Activated CD8-positive, alpha-beta memory T cell treated with anti-CD3 and anti-CD28 coated beads for 1 hour (primary cell): ENCODE measurements at places on chromosomes 11 and 22.

DNA sequence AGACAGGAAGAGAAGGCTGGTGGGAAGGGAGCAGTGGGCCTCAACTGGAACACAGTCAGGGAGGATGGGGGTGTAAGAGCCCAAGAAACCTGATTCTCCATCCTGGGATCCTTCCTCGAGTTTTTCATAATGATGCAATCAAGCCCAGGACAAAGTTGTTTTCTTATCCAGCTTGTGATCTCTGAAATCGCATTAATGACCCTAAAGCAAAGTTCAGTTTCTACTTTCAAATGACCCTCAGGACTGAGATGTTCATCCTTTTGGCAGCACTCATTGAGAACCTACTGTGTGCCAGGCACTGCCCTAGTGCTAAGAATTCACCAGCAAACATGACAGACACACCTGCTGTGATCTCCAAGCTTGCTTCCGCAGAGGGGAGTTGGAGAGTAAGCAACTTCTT lies 45.3 kb downstream of the ISX start:
- no peak for DNase-seq

DNA sequence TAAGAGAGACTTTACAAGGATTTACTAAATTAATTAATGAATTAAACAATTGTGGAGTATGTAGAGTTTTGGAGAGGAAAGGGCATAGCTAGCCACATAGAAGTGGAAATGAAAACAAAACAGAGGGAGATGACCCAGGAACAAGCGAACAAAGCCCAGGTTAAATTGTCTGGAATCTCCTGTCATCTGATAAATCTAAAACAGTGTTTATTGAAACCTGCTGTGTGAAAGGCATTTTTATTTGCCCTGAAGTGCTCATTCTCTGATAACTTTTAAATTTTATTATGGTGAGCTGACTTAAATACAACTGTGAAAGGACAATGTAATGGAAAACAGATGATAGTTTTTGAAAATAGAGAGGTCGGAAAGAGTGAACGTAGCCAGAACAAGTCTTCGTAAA lies 682.8 kb upstream of the KIRREL3 start:
- no peak for DNase-seq

- DNase-seq = no peak
Measured at GRCh38 chr11:37687130-37687529, 1089.1 kb upstream of the RAG2 start.

GRCh38 chr11:17894929-17895658 lies 117.8 kb downstream of the SERGEF start:
- DNase-seq = no peak

DNA sequence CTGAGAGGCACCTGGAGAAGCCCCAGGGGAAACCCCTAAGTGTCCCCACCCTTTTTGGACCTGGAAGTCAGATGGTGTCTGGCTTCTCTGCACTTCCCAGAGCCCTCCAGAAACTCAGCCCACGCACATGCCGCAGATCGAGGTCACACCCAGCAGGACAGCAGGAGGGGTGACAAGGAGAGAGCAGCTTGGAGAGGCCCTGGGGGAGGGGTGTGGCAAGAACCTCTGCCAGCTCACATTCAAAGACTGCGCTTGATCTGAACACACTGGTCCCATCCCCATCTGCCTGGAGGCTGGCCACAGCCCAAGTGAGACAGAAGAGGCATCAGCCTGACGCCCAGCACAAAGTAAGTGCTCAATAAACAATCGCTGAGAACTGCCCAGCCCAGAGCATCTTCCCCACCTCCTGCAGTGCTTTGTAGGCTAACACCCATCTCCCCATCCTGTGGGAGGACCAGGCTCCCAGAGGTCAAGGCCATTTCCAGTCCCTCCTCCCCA lies 21.4 kb downstream of the TMPRSS6 start:
- no peak for DNase-seq

DNA sequence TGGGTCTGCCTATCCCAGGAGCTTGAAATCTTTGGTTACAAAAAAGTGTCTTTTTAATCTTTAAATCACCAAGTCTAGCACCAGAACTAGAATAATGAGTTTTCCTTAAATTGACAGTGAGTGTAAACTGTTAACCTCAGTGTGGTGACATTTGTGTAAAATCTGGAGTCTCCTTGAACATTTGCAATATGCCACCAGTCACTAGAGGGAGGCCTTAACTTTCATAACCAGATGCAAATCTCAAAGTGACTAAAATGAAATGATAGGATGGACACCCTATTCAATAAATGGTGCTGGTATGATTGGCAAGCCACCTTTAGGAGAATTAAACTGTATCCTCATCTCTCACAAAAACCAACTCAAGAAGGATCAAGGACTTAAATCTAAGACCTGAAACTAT lies 8.3 kb upstream of the SCGB1D2 start:
- no peak for DNase-seq

DNA sequence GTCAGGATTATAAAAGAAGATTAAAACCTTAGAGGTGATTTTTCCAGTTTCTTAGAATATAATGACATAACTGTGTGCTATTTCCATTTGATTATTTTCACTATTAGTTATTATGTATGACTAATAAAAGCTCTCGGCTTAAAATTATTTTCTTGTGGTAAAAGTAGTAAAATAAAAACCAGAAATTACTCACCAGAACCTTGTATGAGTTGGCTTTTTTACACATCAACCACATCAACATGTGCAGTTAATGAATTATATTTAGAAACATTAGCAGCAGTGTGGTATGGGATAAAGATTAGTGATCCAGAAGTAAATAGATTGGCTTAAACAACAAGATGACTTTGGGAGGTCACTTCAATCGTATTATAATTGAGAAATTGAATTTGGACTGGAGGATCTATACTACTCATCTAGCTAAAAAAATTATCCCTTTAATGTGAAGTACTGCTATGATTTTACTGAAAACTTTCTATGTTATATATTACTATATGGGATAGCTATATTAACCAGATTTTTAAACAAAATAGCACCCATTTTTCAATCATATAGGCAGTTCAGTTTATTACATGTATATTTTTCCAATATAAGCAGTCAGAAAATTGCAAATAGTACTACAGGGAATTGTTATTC lies 2.8 kb upstream of the BCO2 start:
- DNase-seq = no peak

GRCh38 chr11:119891055-119891768 lies 162.2 kb upstream of the NECTIN1 start:
- DNase-seq = no peak

DNA sequence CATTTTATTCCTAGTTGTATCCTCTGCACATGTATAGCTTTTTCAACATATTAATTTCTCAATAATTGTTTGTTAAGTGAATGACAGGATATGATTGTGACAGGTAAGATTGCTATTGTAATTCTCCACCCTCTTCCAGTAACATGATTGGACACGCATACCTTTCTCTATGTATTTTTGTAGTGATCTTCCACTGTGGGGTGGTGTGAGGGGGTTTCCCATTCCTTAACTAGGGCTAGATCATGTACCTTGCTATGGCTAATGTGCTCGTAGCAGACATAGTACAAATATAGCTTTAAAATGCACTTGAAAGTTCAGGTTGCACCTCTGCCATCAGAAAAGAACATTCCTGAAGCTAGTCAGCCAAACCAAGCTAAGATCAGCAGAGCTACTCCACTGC lies 2392.8 kb upstream of the RAG2 start:
- DNase-seq = no peak

- DNase-seq = no peak
Measured at GRCh38 chr11:130421697-130422096, 6.7 kb downstream of the ADAMTS8 start.

DNA sequence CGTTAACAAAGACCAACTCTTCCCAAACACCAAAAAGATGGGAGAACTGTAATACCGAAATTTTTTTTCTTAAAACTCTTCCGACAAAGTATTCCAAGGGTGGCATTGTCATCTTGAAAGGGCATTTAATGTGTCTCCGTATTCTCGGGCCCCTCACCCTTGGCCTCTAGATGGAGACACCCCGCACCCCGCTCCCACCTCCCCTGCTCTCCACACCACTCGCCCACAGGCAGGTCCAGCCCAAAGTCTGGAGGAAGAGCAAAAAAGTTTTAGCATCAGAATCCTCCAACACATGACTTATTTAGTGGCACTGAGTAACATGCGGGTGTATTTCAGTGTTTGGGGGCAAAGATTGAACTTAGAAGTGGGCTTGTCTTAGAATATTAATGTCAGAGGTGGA lies 20.7 kb downstream of the SPATA19 start:
- DNase-seq = no peak

DNA sequence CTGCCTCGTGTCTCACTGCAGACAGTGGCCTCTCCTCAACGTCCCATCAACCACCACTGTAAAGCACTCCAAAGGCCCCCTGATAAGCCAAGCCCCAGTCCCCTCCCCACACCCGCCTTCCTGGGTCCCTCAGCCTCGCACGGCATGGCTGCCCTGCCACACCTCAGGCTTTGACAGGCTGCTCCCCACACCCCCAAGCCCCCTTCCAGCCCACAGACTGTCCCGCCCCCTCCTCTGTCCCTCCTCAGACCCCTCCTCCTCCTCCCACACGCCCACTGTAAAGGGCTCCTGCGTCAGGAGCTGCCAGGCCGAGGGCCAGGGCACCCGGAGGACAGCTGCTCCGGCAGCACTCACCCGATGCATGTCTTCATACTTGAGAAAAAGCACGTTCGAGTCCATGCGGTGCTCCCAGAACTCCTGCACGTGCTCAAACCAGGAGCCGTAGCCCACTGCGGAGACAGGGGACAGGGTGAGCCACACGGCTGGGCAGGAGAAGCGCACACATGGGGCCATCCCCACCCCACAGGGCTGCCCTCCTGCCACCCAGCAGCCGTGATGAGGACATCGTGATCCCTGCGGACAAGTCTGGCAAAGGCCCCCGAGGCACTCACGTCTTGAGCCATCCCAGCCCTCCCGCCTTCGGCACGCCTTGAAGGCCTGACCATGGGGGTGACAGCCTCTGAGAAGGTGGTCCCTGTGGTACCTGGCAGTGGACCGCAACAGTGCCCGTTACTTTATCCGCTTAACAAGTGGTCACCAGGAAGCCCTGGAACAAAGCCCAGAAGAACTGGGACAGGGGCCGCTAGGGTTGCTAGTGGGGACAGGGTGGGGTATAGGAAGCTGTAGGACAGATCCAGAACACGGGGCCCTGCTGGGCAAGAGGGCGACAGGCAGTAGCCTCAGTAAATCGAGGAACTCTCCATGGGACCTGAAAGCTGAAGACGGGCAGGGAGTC lies 21.5 kb upstream of the EFCAB6 start:
- DNase-seq = no peak

GRCh38 chr11:83249972-83250593 lies 36.1 kb downstream of the CCDC90B start:
- DNase-seq = no peak

- DNase-seq = no peak
Measured at GRCh38 chr11:126992804-126993111, 7.8 kb downstream of the KIRREL3 start.

GRCh38 chr22:37932821-37933578 lies 20.4 kb downstream of the C22orf23 start:
- DNase-seq = no peak

GRCh38 chr11:116855413-116855812 lies 18.0 kb upstream of the APOA1 start:
- no peak for DNase-seq

DNA sequence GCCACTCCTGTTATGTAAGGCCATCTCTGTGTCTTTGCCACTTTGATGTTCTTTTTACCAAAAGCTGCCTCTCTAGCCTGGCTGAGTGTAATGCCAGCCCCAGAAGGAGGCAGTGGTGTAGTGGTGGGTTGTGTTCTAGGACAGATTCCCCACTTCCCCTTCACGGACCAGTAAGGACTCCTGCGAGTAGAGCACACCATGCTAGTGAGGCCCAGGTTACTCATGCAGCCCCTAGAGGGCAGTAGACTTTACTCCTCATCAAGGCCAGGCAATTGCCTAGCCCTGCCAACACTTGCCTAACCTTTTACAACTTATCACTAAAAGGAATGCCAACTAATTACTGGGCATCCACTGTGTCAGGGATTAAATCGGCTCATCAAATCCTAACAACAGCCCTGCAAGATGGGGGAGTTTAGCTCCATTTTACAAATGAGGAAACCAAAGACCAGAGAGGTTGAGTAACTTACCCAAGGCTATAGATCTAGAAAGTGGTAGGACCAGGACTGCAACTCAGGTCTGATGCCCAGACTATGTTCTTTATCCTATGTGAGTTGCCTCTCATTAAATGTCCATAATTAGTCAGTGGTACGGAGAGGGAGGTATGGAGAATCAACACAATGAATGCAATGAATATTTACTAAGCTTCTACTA lies 75.3 kb downstream of the APIP start:
- no peak for DNase-seq

GRCh38 chr11:206526-207207 lies 532 bp downstream of the BET1L start:
- no peak for DNase-seq

DNA sequence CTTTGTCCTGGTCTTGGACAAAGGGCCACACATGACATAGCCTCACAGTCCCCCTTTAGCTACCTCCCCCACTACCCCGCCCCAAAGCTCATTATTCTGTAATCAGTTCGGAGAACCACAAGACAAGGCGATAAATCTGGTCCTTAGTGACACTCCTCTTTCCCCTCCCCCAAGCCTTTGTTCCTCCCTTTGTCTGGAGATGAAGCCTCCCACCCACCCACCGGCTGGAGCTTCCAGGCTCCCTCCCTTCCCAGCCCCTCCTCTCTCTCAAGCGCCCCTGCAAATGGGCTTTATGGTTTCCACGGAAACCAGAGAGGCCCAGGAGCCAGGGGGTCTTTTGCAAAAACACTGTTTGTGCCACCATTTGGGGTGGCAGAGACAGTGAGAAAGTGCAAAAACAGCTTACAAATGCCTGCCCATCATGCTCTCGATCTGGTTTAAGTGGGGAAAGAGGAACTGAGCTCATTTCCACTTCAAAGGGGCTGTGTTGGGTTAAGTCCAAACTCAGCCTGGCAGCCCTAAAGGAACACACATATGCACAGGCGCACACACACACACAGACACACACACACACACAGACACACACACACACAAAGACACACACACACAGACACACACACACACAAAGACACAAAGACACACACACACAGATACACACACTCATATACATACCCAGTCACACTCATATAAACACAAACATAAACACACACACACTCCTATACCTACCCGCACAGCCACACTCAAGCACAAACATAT lies 23.5 kb downstream of the APLNR start:
- no peak for DNase-seq

GRCh38 chr11:130692220-130692619 lies 224.1 kb downstream of the SNX19 start:
- no peak for DNase-seq

GRCh38 chr22:22380098-22381030 lies 128.2 kb downstream of the ZNF280B start:
- no peak for DNase-seq

DNA sequence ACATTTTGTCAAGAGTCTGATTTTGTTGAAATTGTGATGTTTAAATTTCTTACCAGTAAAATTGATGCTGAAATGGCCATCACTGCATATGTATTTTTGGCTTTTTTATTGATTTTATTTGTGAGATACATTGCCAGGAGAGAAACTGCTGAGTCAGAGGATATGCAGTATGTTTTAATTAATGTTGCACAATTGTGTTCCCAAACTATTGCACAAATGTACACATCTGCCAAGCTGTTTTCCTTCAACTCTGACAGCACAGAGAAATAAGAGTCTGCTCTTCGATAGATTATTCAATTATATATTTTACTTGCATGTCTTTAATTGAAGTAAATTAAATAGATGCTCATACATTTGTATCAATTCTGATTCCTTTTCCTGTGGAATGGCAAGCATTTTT lies 640.2 kb upstream of the LUZP2 start:
- DNase-seq = no peak

GRCh38 chr22:24039046-24039445 lies 27.9 kb downstream of the CABIN1 start:
- no peak for DNase-seq

GRCh38 chr11:122199661-122200060 lies 83.6 kb upstream of the BLID start:
- DNase-seq = no peak
